D721Med (cell line): ENCODE measurements at places on chromosomes 1 and 21.

DNA sequence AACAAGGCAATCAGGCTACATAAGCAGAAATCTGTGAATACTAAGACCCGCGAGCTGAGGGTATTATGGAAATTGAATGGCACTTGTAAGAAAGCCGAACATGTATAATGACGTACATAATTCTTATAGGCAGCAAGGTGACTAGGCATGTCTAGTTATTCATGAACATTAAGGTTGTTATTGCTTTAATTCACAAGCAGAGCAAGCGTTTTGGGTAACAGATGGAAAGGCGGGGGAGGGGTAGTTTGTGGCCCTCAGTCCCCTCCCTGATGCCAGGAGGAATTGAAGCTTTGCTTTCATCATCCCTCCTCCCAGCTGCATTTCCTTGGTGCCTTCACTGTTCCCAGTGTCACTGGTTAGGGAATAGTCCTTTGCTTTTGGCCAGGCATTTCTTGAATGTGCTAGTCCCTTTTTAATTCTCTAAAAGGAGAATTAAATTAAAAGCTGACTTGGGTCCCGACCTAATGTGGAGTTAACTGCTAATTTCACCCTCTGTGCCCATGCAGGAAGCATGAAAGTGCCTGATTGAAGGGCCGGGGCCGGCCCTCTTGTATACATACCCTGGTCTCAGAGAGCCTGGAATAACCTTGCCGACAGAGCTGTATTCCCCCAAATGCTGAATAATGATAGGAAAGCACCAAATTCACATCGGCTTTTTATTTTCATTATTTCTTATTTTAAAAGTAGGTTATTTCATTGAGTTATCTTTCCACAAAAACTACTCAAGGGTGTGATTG, 42.5 kb downstream of the RYR2 start:
- no peak for DNase-seq

- DNase-seq = no peak
Observed at GRCh38 chr1:176543360-176544129, 80.6 kb downstream of the PAPPA2 start.

- no peak for DNase-seq
Observed at GRCh38 chr1:44688760-44689446, 14.4 kb downstream of the ARMH1 start.

- DNase-seq = no peak
Observed at GRCh38 chr1:49424782-49425181, 599.0 kb downstream of the AGBL4 start.

- no peak for DNase-seq
Observed at GRCh38 chr1:154467434-154468102, 34.5 kb upstream of the TDRD10 start.

GRCh38 chr1:109883248-109883955, 27.2 kb upstream of the CSF1 start:
- no peak for DNase-seq

DNA sequence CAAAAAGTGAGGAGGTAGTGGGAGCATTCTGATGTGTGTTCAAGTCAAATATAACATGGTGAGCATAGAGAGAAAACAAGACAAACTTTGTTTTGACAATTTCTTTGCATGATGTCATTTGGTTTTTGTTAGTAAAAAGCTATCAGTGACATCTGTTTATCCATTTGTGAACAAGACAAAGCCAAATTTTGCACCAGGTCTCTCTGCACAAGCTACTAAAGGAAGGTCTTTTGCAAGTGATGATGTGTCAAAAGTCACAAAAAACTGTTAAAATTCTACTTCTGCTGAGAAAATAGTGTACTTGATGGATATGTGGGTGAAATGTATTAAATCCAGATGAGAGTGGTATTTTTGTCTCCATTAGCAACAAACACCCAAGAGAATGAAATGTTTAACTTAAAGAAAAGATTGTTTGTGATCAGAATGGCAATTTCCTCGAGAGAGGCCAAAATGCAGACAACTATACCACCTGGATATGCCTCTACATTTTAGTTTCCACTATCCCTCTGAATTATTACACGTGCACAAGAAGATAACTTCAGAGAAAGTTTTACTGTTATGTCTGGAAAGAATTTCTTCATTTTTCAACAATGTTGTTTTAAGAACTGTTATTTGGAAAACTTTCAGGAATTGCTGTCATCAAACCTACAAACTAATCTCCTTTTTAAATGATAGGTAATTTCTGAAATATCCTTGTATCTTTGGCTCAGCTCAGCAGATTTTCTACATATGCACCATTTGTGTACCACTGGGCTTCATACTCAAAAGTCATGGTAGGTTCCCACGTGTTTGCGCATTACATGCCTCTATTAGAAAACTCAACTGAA, 807.4 kb upstream of the ADGRL2 start:
- DNase-seq = no peak

DNA sequence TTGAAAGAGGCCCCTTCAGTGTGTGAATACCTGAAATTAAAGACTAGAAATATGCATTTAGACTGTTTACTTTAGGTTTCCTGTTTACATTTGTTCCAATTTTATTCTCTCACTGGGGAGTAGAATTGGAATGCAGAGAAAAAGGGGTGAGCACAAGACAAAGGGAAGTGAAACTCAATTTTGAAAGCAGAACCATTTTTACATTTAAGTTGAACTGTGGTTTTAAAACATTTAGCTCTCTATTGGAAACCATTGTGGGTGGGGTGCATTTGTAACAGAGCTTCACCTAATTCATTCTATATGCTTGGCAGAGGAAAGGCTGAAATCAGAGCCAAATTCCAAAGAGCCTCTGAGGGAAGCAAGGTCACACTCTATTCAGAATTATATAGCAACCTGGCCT, 235.3 kb upstream of the C1orf105 start:
- no peak for DNase-seq

- DNase-seq = no peak
Observed at GRCh38 chr1:209411491-209411929, 172.0 kb upstream of the CAMK1G start.

- DNase-seq = no peak
Observed at GRCh38 chr1:193916452-193916851, 730.0 kb upstream of the B3GALT2 start.

- DNase-seq = no peak
Observed at GRCh38 chr1:210367566-210367965, 38.9 kb downstream of the HHAT start.

DNA sequence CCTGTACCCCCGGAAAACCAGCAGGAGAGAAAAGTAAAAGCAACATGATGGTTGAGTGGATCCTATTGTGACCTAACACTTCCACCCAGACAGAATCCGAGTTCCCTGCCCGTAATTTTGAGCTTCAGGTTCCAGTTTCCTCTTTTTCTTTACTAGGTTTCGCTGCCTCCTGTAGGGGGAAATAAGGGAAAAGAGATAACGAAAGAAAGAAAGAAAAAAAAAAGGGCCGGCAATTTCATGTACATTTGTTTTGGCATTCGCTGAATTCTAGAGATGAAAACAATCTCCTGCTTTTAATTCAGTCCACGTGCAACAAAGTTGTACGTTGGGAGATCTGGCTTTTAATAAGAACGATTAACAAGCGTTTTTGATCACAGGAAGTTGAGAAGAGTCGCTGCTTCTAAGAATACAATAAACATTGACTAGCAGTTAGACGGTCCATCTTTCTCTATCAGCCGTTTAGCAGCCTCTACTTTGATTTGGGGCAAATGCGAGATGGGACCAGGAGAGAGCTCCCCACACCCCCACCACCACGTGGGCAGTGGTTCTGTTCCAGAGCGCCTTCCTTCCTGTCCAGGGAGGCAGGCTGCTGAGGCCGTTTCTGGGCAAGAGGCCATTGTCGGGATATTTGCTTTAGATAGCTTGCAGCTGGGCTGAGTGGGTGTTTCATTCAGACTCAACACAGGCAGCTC, 155.9 kb upstream of the RUNX1 start:
- DNase-seq = no peak

GRCh38 chr1:42145764-42146625, 7.2 kb upstream of the GUCA2B start:
- no peak for DNase-seq

- no peak for DNase-seq
Observed at GRCh38 chr1:8239039-8239305, 78.9 kb upstream of the SLC45A1 start.

GRCh38 chr1:116510361-116510760, 60.5 kb downstream of the CD58 start:
- DNase-seq = no peak

GRCh38 chr1:211332830-211333229, 6.2 kb downstream of the TRAF5 start:
- DNase-seq = no peak
